NCI-H187 (cell line): ENCODE measurements at places on chromosomes 2 and 18.
A peak's percentile ranks its signal among the peaks of the same experiment; 100 is the strongest.

DNA sequence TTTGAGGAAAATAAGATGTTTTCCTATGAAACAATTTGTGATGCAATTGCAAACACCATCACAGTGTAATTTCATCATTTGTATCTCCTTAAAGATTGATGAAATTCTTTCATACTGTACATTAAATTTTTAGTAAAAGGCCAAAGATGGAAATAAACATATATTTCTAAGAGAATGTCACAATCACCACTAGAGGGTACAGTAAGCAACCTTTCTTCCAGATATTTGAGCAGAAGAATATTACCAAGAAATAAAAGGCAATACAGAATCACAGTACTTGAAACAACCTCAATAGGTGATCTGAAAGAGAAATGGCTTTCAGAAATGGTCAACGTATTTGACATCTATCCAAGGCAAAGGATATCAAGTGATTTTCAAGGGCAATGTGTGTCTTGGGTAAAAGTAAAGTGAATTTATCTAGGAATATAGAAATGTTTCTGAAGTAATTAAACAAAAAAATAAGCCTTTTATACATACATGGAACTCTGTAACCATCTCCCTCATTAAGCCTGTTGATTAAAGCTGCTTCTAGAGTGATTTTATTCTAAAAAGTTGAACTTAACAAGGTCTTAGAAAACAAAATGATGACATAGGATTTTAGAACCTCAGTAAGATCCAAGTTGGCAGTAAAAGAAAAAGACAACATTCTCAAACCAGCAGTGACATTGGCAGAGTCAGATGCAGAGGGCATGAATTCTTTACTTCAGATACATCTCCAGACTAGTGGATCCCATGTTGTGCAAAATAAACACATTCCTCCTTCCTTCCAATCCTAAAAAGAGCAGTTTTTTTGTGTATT is 90.3 kb upstream of the SESTD1 start:
- DNase-seq = no peak

DNA sequence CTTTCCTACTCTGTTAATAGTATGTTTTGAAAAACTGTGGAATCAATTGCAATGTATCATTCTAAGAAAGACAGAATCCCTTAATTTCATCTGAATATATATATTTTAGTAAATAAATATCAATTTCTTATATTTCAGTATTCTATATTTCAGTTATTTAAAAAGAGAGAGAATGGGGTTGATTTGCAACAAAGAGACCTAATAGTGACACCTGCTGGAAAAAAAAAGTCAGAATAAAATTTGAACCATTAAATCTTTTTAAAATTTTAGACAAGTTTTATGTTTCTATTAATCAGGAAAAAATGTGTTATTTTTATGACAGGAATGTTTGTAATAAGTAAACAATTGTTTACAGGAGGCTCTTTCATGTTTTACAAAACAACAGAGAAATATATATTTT is 20.7 kb upstream of the CCNT2 start:
- DNase-seq = no peak

- DNase-seq = no peak
Observed at GRCh38 chr2:222701721-222702131, 30.3 kb downstream of the MOGAT1 start.

GRCh38 chr18:75275226-75275625 is 64.6 kb downstream of the TSHZ1 start:
- DNase-seq = no peak

DNA sequence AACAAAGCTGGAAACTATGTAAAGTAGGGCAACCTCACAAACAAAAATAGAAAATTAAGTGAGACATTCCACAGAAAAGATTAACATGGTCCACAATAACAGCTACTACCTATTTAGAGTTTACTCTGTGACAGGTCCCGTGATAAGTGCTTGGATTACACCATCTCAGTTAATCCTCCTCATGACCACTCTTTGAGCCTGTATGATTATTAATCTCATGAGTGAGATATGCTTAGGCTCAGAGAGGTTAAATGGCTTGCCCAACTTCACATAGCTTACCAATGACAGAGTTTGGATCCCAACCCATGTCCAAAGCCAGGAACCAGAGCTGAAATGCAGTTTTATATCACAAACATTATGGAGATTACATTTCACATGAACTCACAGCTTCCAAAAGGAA is 37.3 kb upstream of the KLF7 start:
- no peak for DNase-seq

DNA sequence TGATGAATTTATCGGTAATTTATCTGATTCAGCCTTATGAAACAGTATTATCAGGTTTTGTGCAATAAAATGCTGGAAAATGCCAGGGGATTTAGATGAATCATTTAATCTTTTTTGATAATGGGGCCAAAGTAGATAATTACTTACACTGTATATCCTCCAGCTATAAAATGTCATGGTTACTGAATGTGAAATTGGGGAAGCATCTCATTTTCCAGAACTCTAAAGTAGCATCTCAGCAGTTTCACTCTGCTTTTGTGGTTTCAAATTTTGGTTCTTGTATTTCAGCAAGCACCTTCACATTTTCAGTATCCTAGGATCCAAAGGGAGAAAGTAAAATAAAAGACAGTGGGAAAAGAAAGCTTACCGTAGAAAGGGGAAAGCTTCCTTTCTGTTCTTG is 12.8 kb downstream of the ANKRD62 start:
- DNase-seq = no peak

- DNase-seq = no peak
Observed at GRCh38 chr2:30302566-30302965, 71.2 kb downstream of the LBH start.

DNA sequence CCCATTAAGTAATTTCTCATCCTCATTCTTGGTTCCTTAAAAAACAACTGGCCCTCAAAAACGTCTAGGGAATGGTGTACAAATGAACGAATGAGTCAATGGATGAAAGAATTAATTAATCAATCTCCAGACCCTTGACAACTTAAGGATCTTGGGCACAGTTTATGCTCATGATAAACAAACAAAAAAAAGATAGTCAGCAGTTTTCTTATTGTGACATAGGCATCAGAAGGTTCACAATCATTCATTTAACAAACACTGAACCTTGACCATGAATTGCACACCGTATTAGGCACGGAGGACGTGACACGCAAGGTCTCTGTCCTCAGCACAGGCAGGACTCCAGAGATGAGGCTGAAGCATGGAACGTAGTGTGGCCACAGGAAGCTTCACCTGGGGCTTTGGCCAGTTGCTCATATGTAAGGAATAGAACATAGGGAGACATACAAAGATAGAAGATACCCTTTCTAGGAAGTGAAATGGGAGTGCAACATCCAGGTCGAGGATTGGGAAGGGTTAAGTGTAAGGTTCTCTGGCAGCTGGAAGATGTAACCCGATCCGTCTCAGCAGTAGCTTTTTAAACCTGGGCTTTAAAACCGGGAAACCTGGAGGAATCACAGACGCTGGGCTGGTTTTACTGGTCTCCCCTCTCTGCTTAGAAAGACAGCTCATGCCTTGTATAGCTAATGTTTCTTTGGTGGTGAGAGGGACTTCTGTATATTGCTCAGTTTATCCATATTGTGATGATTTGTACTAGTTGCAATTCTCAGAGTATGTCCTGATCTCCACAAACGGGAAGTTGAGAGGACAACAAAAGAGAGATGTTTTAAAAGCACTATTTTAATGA is 8.9 kb upstream of the LTBP1 start:
- no peak for DNase-seq

DNA sequence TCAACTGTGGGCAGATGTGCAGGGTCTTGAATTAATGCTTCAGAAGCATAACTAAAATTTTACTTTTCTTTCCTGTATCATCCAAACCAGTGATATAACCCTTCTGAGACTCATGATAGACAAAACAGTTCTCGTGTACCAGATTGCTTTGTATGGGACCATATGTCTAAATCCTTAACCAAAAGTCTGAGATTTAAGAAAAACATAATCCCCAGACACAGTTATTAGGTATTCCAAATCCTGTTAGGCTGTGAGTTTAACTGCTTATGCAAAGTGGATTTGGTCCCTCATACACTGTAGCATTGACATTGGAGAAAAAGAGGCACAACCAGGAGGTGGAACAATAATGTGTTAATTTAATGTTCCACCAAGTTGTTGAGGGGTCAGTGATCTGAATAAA is 235.0 kb downstream of the PMAIP1 start:
- no peak for DNase-seq

DNA sequence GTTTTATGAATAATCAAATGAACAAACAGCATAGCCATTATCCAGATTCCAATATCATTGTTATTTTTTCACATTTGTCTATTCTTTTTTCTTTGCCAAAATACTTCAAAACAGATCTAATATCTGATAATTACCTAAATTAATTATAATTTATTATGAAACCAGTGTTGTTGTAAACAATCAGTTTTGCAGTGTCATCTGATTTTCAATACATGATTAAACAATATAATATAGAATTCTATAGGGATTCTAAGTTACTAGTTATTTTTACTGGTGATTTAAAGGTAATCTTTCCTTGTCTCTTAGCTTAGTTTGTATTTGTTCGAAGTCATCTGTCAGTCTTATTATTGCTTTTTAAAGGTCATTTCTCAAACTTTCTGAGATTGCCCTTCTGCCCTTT is 101.0 kb downstream of the BIRC6 start:
- DNase-seq = no peak

GRCh38 chr2:151670346-151670745 is 63.9 kb downstream of the NEB start:
- no peak for DNase-seq

DNA sequence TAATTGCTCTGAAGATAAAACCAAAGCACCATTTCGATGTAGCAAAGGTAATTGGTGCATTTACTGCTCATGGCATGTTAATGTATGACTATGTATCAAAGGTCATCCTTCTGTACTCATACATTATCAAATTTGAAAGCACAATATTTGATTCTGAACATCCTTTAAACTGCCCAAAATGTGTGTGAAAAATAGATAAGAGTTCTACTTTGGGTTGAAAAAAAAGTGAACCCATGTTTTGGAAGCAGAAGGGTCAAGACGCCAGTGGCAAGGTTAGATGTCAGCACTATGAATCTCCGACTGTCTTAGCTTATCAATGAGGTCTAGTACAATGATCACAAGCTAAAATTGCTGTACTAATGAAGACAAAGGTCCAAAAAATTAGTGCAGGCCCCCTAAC is 83.1 kb downstream of the LNPK start:
- DNase-seq = no peak

- DNase-seq = no peak
Observed at GRCh38 chr2:225070811-225071210, 28.5 kb upstream of the DOCK10 start.

GRCh38 chr2:105379741-105380186 is 19.1 kb downstream of the FHL2 start:
- no peak for DNase-seq

DNA sequence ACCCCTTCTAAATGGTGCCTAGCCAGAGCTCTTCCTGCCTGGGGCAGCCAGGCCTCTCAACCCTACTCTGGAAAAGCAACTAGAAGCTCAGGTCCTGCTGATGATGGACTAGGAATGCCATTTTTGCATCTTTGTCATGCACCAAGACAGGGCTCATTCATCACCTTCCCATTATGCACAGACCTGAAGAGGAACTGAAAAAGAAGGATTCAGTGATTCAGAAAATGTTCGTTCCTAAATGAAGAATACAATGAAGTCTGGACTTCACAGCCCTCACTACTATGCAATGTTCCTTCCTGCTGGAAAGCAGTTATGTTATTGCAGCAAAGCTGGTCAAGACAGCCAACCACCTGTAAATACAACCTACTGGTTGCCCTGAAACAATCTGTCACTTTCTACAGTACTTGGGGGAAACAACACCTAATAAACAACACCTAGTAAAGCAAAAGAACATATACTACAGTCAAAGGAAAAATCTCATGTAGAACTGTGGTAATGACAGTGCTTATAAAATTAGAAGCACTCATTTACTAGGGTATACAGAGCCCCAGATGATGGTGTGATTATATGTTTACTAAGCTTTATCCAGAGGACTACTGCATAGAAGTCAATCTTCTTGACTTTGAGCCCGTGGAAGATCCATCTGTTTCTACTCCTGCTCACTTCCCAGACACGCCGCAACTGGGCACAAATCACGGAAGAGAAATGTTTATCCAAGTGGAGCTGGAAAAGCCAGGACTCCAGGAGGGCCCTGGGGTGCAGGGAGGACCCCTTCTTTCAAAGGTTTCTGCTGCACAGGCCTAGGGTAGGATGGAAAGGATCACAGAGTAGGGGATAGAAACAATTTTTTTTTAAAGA is 103.1 kb upstream of the THOC1 start:
- DNase-seq = no peak

- no peak for DNase-seq
Observed at GRCh38 chr2:17227856-17228255, 290.4 kb downstream of the RAD51AP2 start.

DNA sequence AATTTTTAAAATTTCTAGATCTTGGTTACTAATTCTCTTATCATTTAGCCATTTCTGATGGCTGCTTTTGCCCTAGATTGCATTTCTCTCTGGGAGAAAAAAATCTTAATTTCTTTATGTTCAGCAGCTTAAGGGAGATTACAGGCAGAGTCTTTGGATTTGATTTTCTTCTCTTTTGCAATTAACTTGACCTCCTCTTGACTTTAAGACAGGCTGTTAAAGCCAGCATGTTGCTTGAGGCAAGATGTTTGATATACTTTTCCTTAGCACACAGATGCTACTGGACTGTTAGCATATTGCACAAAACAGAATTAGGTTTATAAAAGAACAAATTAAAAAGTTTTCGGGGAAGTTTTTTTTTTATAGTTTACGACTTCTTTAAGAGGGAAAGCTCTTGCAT is 50.0 kb downstream of the XRCC5 start:
- no peak for DNase-seq

GRCh38 chr2:46763861-46764260 is 151.7 kb downstream of the MCFD2 start:
- DNase-seq = no peak

DNA sequence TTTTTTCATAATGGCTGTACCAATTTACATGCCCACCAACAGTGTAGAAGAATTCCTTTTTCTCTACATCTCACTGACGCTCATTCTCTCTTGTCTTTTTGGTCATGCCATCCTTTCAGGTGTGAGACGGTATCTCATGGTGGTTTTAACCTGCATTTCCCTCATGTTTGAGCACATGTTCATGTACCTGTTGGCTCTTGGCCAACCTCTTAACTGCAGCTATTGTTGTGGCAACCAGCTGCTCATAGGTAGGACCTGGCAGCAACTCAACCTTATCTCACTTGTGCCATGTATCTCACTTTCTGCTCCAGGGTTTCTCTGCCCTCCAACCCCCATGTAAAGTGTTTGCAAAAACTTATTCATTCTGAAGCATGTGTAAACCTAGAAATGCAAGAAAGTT is 167.5 kb downstream of the UPP2 start:
- peak; percentile 12 for DNase-seq

- peak; percentile 14 for DNase-seq
Observed at GRCh38 chr18:59265246-59265973, 7.8 kb downstream of the RAX start.

DNA sequence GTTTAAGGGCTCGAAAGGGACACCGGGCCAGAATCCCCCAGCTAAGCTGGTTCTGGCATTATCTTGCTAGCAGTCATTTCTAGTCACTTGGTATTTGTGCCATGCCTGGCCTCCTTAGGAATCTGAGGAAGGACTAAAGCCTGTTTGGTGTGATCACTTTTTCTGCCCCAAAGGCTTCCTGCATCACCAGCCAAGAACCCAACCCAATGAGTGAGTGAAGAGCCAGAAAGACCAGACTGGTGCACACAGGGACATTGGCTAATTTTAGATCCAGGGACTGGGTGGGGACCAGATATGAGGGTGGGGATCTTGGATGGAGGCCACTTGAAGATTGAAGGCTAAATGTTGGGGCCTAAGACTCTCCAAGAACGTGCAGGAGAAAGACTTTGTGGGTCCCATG is 411.9 kb upstream of the TNP1 start:
- DNase-seq = no peak
